ENCODE measurements at places on chromosomes 4 and X. TPM values are rescaled to one million over a fixed set of nuclear protein-coding genes. Genes with fewer than 3 reads are reported as not detected.

The CNKSR2 gene
- total RNA-seq = not detected

The VGLL1 gene
- total RNA-seq = not detected

The OPRPN gene
- not detected for total RNA-seq

The ART3 gene
- total RNA-seq = 1.2 TPM

The P2RY4 gene
- not detected for total RNA-seq

The ZNF827 gene
- total RNA-seq = 23.9 TPM

The RBM41 gene
- total RNA-seq = 5.4 TPM

The SOD3 gene
- 0.58 TPM for total RNA-seq

The BBS7 gene
- total RNA-seq = 11.1 TPM

The RPL39 gene
- total RNA-seq = 8,776 TPM

The PDLIM3 gene
- total RNA-seq = 11.4 TPM

DNA sequence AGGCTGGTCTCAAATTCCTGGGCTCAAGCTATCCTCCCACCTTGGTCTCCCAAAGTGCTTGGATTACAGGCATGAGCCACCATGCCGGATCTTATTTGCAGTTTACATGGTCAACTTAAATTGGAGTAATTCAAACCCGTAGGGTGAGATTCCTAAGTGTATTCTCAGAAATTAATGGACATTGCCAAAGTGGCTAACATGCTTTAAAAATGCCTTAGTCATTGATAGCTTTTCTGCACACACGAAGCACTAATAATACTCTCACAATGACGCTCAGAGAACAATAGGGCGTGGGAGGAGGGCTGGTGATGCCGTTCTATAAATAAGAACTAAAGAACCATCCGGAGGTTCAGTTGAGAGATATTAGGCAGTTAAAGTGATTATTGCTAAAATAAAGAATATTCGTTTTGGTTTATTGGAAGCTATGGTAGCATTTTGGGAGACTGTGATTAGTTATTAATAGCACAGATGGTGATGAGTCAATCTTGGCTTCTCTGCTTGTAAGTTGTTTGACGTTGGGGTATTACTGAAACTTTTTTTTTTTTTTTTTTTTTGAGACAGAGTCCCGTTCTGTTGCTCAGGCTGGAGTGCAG lies 79.1 kb downstream of the TRAPPC11 start:
- no peak for DNase-seq

DNA sequence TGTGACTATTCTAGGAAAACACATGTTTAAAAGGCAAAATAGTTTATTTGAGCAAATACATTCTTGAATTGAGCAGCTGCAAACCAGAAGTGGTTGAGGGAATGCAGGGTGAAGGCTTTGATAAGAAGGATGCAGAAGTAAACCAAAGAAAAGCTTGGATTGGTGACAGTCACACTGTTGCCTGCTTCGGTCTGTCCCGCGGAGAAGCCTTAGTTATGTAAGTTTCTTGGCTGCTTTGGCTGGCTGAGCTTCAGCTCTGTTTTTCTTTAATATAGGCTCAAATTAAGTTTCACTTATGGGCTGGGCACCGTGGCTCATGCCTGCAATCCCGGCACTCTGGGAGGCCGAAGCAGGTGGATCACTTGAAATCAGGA lies 67.6 kb downstream of the FAM53A start:
- no peak for DNase-seq

- no peak for DNase-seq
These were observed 280.3 kb upstream of the INTU start for GRCh38 chr4:127352220-127353113.

- no peak for DNase-seq
These were observed 341.7 kb upstream of the NDST3 start for GRCh38 chr4:117692538-117692937.

DNA sequence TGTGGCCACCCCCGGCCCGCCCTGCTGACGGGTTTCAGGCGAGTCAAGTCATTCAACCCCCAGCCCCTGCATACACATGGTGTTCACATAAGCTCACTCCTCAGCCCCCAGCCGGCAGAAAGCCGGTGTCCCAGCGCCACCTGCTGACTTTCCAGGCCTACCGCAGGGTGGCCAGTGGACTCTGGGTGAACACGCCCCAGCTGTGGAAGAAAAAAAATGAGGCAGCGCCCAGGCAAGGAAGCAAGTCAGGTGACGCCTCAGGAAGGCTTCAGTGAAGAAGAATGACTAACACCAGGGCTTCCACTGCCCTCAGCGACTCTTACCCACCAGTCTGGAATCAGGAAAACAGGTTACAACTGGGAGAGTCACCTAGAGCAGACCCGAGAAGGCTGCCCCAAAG lies 15.8 kb downstream of the BCAP31 start:
- no peak for DNase-seq

GRCh38 chr4:142314686-142315085 lies 531.4 kb downstream of the INPP4B start:
- no peak for DNase-seq

- no peak for DNase-seq
These were observed 43.5 kb downstream of the SRPX2 start for GRCh38 chrX:100687546-100687945.

GRCh38 chr4:184400891-184401290 lies 73.5 kb downstream of the IRF2 start:
- DNase-seq = no peak

DNA sequence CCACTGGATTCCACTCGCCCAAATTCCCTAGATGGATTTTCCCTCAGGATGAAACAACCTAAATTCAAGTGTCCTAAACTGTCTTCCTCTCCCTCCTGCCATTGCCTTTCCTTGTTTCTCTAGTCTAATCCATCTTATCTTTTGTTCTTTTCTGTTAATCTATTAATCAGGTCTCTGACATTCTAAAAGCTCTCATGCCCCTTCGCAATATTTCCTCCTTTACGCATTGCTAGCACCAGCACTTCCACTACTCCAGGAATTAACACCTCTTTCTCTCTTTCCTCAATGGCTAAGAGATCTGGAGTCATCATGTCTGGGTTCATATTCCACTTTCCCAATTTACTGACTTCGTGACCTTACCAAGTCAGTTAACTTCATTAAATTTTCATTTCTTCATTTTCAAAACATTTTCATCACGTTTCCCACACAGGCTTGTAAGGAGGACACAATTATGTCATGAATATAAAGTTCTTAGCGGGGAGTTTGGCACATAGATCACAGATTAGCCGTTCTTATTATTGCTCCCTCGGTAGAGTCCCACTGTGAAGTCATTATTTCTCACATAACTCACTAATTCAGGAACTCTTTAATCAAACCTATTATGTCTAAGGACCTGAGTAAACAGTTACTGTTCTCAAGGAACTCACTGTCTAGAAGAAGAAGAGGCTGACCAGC lies 45.3 kb downstream of the FAT4 start:
- no peak for DNase-seq

DNA sequence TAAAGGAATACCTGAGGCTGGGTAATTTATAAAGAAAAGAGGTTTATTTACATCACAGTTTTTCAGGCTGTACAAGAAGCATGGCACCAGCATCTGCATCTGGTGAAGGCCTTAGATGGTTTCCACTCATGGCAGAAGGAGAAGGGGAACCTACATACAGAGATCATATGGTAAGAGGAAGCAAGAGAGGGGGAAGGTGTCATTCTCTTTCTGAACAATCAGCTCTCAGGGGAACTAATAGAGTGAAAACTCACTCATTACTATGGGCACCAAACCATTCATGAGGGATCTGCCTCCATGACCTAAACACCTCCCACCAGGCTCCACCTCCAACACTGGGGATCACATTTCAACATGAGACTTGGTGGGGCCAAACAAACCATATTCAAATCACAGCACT lies 61.7 kb upstream of the PPP1R2C start:
- no peak for DNase-seq

DNA sequence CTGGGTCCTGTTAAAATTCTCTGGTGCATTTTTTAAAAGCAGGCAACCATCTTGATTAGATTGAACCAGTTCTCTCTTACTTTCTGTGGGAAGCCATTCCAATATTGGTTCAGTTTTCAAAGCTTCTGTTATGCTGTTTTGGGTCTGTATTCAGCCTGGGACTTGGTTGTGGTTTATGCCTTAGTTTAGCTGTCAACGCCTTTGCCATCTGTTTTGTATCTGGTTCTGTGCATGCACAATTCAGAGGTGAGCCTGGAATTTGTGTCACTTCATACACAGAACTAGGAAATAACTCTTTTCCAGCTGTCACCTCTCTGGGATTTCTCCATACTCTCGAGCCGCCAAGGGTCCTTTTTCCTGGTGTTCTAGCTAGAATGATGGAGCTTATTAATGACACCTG lies 46.2 kb downstream of the STAP1 start:
- DNase-seq = no peak

- DNase-seq = no peak
These were observed 14.7 kb upstream of the SH3KBP1 start for GRCh38 chrX:19902110-19902509.

GRCh38 chr4:187060551-187060950 lies 336.9 kb upstream of the FAT1 start:
- no peak for DNase-seq

GRCh38 chr4:25443851-25444250 lies 66.8 kb downstream of the ANAPC4 start:
- no peak for DNase-seq

GRCh38 chr4:186931519-186931918 lies 207.9 kb upstream of the FAT1 start:
- no peak for DNase-seq

GRCh38 chr4:110680265-110680664 lies 57.4 kb upstream of the PITX2 start:
- DNase-seq = no peak

DNA sequence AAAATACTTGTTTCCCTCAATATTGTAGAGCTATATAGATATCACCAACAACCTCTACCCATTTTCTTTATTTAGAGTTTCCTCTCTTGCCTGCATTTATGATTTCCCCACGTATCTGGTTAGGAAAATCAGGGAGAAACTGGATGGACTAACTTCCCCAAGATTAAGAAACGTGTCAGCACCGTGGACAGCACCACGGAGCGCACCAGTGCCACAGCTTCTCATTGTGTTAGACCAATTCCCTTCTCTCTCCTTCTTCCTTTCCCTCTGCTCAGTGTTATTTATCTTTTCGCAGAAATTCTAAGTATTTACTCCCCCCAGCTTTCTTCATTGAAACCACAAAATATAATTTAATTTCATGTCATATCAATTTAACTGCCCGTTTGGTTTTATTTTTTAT lies 568.6 kb upstream of the BOD1L1 start:
- peak; percentile 31 for DNase-seq

DNA sequence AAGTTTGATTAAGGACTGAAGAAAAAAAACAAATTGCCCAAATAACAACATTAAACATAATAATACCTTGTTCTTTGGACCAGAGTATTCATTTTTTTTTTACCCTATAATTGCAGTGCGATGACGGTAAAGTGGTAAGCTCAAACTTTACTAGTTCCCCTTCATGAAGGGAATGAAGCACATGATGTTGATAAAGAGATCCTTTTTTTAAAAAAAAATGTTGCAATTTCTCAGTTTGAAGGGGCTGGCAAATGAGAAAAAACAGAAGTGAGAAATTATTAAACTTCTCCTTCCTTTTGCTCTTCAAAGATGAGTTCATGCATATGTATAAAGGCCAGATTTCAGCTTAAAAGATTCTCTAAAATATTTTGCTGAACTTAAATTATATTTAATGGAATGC lies 231.7 kb downstream of the C4orf33 start:
- no peak for DNase-seq

DNA sequence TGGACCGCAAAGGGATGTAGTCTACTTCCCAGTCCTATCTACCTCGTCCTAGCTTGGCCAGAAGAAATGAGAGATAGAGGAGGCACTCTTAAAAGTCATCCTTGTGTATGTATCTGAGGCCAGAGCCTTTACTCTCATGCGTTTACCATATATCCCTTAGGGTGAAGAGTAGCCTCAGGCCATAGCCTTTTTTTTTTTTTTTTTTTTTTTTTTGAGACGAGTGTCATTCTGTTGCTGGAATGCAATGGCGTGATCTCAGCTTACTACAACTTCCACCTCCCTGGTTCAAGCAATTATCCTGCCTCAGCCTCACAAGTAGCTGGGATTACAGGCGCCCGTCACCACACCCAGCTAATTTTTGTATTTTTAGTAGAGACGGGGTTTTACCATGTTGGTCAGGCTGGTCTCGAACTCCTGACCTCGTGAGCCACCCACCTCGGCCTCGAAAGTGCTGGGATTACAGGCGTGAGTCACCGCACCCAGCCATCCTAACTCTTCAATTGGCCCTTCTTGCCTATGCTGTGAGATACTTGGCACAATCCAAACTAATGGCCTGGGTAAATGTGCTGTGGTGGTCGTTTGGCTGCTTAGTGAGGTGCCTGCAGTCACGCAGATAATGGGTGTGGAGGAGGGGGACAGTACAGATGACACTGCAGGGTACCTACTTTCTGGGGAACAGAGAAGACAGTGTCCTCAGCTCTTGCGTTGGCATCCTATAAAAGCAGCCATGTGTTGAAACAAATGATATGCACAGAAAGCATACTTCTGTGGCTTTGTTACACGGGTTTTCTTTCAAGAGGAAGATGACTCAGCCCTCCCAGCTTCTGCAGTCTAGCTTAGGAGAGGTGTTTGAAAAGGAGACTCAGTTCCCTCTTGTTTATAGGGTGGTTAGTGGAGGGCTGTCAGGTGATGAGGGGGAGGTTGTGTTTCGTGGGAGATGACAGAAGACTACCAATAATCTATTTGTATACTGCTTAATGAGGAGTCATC lies 10.4 kb upstream of the DGAT2L6 start:
- no peak for DNase-seq

- peak; percentile 14 for DNase-seq
These were observed 5.1 kb upstream of the GABRQ start for GRCh38 chrX:152632445-152633097.

DNA sequence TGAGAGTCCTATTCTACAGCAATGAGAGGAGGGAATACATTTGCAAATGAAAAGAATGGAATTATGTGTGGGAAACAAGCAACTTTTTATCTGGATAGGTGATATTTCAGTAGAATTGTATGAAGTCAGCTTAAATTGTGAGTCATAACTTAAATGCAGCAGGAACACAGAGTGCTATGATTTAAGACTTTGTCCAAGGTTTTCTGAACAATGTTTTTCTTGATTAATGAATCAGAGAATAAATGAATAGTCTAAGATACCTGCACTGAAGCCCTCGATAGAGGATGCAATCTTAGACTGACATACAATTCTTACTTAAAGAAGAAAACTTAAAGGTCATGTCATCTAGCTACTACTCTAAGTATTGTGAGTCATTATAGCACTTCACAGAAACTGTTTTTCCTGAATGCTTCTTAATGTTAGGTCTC lies 8.0 kb downstream of the ARHGEF38 start:
- no peak for DNase-seq

DNA sequence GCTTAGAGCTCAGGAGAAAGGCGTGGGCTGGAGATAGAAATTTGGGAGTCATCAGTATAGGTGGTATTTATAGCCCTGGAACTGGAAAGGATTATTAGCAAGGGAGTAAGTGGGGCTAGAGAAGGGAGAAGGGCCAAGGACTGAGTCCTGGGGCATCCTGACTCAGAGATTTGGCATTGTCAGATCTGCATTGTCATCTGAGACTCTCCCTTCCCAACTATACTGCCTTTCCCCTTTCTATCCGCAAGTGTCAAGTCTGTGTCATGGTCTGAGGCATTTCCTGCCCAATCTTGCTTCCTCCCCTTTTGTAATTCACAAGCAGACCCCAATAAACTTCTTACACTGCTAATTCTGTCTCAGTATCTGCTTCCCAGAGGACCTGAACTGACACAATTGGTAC lies 24.4 kb upstream of the SLC25A43 start:
- no peak for DNase-seq
